Smooth muscle cell of trachea (primary cell): ENCODE measurements at places on chromosomes 12 and 14. TPM values are rescaled to one million over a fixed set of nuclear protein-coding genes. Genes with fewer than 3 reads are reported as not detected.

RGS6 gene
- total RNA-seq = not detected in 2 replicates

PRPH gene
- total RNA-seq = 0.66 and 2.6 TPM in 2 replicates

TAS2R14 gene
- total RNA-seq = 2.3 and 4.1 TPM in 2 replicates

ORAI1 gene
- 8.3 and 14.4 TPM in 2 replicates for total RNA-seq

TMPO gene
- total RNA-seq = 33.7 and 157 TPM in 2 replicates

SYT10 gene
- not detected in 2 replicates for total RNA-seq

MANSC1 gene
- total RNA-seq = 2.8 and 3.0 TPM in 2 replicates

TRHDE gene
- total RNA-seq = 26.5 and 42.5 TPM in 2 replicates

P2RX2 gene
- not detected in 2 replicates for total RNA-seq

SERPINA1 gene
- total RNA-seq = under 0.01 TPM in 1 of 2 replicates, not detected in the other

ZC2HC1C gene
- 1.2 and 2.5 TPM in 2 replicates for total RNA-seq

TEX52 gene
- not detected in 2 replicates for total RNA-seq

L2HGDH gene
- 5.6 and 7.4 TPM in 2 replicates for total RNA-seq

TMPRSS12 gene
- total RNA-seq = not detected in 2 replicates

CATSPERB gene
- not detected in 2 replicates for total RNA-seq

SIX6 gene
- total RNA-seq = not detected in 2 replicates

CLEC9A gene
- not detected in 2 replicates for total RNA-seq

SLC35F4 gene
- total RNA-seq = under 0.01 TPM in 1 of 2 replicates, not detected in the other

KCNK13 gene
- not detected in 2 replicates for total RNA-seq

DPPA3 gene
- not detected in 2 replicates for total RNA-seq

ERGIC2 gene
- 59.9 and 96.9 TPM in 2 replicates for total RNA-seq

CABP1 gene
- total RNA-seq = 0.66 and 1.9 TPM in 2 replicates

CCDC38 gene
- not detected in 2 replicates for total RNA-seq
